ENCODE measurements at places on chromosomes 1 and 21.

DNA sequence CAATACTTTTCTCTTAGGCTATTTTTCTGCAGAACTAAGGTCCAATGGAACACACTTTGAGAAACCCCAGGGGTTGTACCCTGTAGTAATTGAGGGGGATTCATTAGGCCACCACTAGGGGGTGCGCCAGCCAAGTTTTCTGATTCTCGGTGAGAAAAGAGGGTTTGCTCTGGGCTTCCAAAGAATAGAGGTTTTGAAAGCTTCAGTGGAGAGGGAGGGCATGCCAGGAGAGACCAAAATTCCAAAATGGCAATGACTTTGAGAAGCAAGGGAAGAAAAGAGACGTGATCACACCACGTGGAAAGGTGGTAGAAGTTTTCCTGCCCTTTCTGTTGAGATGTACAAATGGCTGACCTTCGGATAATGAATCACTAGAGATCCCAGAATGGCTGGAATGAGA lies 323.3 kb downstream of the RPS6KC1 start:
- peak; percentile 74 for DNase-seq

GRCh38 chr1:151858886-151859665 lies 5.6 kb upstream of the THEM5 start:
- no peak for DNase-seq

DNA sequence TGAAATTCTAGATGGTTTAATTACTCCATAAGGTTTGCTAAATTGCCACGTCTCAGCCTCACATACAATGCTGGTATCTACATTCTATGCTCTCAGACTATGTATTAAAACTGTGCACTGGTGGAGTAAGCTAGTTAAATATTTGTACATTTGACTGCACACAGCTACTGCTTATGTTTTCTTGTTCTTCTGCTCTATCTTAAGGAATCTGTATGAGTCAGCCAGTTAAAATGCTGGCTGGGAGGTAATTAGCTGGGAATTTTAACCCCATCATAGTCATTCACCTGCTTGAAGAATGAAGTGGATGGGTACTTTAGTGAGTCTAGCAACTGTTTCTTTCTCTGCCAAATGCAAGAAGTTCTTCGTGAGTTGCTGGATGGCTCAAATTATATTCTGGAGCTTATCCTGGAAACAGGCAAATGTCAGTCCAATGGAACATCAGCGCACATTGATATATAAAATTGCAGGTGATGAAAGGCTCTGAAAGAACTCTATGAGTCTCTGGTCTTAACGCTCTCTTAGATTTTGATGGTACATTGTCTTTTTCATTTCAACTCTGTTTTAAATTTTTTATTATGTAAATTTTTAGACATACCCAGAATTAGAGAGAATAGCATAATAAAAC lies 83.4 kb downstream of the BACH1 start:
- DNase-seq = no peak

- DNase-seq = no peak
Measured at GRCh38 chr1:172531412-172532182, 1.4 kb upstream of the SUCO start.

- DNase-seq = no peak
Measured at GRCh38 chr1:184624626-184625025, 130.0 kb downstream of the EDEM3 start.

GRCh38 chr1:155320661-155321617 lies at the start of gene RUSC1:
RUSC1 (plus strand) TSS chr1:155320894; CDS start chr1:155321774, 880 bp downstream.
- DNase-seq = peak; percentile 77

GRCh38 chr1:155527677-155528076 lies 34.9 kb downstream of the ASH1L start:
- no peak for DNase-seq

- DNase-seq = no peak
Measured at GRCh38 chr21:45033791-45034555, 40.4 kb upstream of the ADARB1 start.

- DNase-seq = no peak
Measured at GRCh38 chr1:86067626-86068025, 88.9 kb downstream of the COL24A1 start.

DNA sequence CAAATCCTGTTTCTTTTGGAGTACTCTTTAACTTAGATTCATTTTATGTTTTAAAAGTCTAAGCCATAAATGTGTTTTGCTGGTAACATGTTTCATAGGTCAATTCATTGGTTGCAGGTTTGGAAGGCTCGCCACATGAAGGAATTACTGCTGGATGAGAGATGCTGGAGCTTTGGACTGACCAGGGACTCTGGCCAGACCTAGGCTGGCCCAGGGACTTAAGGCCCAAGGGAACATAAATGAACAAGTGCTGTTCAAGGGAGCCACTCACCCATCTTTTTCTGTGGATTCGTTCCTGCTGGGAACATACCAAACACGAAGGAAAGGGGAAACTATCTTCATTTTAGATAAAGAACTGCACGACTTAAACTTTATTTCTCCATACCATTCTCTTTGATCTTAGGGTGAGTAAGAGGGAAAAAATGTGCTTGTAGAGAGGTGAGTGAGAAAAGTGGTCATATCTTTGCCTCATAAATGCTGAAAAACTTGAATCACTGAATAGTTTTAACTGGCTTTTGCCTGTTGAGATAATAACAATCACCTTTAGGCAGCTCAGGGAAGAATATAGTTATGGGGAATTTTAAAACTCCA lies 15.3 kb upstream of the SHCBP1L start:
- DNase-seq = no peak

DNA sequence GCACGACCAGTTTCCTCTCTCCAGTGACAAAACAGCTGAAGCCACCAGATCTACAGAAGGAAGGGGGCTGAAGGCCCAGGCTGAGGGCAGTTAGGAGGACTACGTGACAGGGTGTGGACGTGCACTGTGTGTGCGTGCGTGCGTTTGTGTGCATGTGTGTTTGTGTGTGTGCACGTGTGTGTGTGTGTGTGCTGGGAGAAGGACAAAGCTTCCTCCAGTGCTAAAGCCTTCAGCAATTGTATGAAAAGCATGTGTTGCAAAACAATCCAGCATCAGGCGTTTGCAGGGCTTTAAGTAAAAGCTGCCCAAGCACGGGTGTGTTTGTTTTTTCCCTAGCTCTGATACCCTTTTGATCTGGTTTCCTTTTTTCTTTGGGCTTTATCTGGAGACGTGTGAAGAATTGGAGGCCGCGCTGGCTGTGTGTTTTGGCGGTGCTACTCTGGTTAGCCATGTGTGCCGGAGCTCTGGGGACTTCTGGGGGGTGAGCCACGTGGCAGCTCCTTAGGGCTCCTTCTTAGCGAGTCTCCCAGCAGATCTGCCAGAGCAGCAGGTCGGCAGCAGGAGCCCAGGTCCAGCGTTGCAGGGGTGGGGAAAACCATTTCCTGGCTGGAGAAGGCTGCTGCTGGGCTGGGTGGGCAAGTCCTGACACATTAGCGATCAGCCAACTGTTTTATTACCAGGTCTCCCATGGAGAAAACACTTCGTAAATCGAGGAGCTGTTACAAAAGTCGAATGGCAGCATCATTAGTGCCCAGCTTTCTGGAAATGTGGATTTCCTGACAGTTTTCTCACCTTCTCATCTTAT lies 73.4 kb downstream of the UCK2 start:
- no peak for DNase-seq

DNA sequence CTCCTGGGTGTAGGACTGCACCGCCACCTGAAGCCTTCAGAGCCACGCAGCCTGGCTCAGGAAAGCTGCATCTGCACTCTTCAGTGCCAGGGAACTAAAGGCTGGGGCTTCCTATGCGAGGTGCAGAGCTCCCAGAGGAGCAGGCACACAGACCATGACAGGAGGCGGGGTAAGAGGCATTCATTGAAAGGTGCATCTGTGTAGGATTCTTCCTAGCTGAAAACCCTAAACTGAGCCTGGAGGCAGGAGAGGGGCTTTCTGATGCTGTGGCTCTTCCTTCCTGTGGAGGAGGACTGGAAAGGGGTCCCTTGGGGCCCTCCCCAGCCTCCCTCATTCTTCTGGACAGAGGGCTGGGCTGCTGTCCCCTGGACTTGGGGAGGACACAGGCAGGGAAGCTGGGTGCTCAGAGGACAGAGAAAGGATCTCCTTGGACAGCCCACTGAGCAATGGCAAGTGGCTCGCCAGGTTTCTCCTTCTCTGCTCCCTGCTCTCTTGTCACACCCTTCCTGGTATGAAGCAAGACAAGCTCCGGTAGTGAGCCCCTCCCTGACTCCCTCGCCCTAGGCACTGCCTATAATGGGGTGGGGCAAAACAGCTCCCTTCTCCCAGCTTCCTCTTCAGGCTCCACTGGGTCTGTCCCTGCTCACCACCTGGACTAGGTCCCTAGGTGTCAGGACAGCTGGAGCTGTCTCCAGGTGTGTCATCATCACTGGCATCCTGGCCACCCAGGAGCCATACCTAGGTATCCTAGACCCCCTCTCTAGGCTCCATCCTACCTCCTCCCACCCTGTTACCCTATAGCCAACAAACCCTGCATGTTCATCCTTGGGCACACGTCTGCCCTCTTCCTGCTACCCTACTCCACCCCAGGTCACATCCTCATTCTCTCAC lies 20.0 kb downstream of the S100A6 start:
- no peak for DNase-seq

DNA sequence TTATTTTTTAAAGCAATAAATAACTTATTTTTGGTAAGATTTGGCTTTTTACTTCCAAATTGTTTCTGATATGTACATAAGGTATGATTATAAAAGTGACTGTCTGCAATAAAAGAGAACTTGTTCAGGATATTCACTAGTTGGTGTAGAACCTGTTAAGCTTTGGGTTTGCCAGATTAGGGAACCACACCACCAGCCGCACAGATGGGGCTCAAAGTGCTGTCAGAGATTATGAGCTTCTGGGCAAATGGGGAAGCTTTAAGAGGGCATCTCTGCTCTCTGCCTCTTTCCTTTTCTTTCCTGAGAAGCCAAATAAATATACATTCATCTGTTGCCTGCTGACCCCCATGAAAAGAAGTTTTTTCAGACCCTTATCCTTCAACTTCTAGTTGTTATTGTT lies 25.4 kb downstream of the IVNS1ABP start:
- no peak for DNase-seq

- no peak for DNase-seq
Measured at GRCh38 chr21:44653656-44654575, 543 bp downstream of the KRTAP12-4 start.

DNA sequence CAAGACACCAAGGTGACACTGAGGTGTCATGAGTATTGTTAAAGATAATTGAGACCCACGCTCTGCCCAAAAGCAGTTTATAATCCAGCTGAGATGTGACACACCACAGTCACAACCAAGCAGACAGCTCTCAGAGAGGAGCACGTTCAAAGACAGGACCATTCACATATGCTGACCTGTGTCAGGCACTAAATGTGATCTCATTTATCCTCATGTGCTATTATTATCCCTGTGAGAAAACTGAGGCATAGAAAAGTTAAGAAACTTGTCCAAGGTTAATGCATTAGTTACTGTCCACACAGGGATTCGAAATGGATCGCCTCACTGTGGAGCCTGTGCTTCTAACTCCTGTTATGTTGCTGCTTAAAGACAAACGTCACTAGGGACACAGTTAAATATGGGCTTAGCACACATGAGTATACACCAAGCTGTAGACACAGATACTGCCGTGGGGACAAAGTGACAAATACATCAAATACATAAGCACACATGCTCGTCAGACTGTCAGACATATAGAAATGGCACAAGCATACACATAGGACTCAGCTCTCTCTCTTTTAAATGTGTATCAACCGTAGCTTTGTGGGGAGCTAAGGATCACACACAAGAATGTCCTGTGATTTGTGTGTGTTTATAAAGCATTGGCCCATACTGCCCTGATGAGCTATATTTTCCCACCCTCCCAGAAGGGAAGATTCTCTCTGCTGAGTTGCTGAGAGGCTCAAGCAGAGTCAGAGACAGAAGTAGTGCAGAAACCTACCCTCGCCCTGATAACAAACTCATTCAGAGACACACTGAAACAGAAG lies 3.5 kb upstream of the IGSF8 start:
- DNase-seq = no peak

DNA sequence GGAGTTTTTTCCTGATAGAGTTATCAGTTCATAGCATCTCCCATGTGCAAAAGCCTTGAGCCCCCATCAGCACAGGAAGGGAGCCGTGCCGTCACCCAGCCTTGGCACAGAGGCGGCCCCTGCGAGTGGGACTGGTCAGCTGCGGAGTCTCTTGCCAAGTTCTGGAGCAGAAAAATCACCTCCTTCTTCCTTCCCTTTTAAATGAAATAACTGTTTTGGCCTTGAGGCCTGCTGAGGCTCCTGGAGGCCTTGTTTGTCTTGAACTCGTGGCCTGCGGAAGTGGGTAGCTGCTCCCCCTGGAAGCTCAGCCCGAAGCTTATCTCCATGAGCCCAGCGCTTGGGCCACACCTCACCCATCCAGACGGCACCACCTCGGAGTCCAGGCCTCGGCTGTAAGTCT lies 145.7 kb upstream of the TMEM51 start:
- no peak for DNase-seq

DNA sequence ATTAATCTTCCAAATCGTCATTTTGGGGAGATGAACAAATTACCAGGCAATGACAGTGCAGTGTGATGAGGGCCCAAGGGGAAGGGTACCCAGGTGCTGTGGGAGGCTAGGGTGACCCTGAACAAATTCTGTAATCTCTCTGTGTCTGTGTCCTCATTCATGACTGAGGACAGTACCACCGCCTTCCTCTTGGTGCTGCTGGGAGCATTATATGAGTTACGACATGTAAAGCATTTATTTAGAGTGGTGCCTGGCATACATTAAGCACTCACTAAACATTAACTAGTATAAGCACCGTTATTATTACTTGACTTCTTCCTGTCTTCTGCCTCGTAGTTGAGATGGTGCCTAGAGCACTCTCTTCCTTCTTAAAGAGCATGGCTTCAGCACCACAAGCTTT lies 468.2 kb upstream of the VAMP3 start:
- no peak for DNase-seq

- no peak for DNase-seq
Measured at GRCh38 chr1:18479454-18479853, 1.3 kb upstream of the KLHDC7A start.

DNA sequence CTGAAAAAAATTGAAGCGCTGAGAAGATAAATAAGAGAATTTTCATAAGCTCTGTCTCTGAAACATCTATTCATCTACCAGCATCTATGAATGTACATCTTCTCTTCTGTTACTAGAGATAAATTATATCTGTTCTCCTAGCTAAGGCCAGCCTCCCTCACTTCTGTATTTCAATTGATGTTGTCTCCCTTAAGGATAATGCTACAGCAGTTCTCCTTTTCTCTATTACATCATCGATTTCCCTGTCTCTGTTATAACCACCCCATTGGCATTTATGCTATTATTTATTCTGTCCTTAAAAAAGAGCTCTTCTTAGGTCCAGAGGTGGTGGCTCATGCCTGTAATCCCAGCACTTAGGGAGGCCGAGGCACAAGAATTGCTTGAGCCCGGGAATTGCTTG lies 42.9 kb upstream of the TMCO2 start:
- DNase-seq = no peak

GRCh38 chr1:158969855-158970254 lies 38.5 kb downstream of the PYHIN1 start:
- DNase-seq = no peak

- DNase-seq = no peak
Measured at GRCh38 chr1:101150670-101151069, 86.1 kb upstream of the S1PR1 start.

GRCh38 chr21:44881198-44881872 lies 7.8 kb upstream of the PTTG1IP start:
- DNase-seq = no peak

- DNase-seq = no peak
Measured at GRCh38 chr1:180923021-180923841, 10.5 kb downstream of the KIAA1614 start.

- DNase-seq = no peak
Measured at GRCh38 chr1:53552146-53552861, 93.1 kb downstream of the DMRTB1 start.

GRCh38 chr1:31880957-31881687 lies 57.0 kb downstream of the PTP4A2 start:
- DNase-seq = no peak

Data from activated CD4-positive, alpha-beta T cell treated with anti-CD3 and anti-CD28 coated beads, Interleukin-2, amount 50 U/mL, for 48 hours (primary cell).